ENCODE measurements at places on chromosomes 2 and 18. TPM values are rescaled to one million over a fixed set of nuclear protein-coding genes. Genes with fewer than 3 reads are reported as not detected.
A peak's percentile ranks its signal among the peaks of the same experiment; 100 is the strongest.

DNA sequence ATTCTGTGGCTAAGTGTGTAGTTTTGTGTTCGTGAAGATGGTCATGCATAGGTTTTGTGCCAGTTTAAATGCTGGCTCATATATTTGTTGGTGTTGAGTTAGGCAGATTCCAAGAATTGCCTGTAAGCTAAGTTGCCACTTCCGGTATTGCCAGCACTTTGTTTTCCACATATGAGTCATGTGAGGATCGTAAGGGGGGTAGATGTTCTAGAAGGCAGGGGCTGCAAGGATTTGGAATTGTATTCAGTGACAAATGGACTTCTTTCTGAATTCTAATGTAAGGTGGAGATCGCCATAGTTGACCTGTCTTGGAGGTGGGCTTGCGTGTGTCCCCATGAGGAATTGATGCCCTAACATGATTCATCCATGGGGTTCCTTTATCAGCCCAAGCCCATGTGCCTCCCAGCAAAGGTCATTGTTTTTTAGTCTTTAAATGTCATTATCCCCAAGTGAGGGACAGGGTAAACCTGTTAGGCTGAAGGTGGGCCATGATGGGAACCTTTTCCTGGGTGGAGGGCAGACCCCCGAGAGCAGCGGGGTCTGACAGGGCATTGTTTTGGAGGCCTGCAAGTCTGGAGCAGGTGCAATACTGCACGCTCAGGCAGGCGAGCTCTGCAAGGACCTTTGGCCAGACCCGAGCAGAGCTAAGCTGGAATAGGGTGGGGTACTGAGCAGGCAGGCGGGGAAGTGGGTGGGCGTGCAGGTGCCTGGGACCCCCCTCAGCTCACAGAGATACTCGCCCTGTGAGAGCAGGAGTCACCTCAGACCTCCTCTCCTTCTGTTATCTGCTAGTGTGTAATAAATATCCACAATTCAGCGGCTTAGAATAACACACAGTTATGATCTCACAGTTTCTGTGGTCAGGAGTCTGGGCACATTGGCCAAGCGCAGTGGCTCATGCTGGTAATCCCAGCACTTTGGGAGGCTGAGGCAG is 77.4 kb downstream of the LRRFIP1 start:
- no peak for DNase-seq

GRCh38 chr18:13570856-13571495 is 155.4 kb downstream of the FAM210A start:
- no peak for DNase-seq

- no peak for DNase-seq
Measured at GRCh38 chr18:68660354-68661183, 54.3 kb downstream of the TMX3 start.

DNA sequence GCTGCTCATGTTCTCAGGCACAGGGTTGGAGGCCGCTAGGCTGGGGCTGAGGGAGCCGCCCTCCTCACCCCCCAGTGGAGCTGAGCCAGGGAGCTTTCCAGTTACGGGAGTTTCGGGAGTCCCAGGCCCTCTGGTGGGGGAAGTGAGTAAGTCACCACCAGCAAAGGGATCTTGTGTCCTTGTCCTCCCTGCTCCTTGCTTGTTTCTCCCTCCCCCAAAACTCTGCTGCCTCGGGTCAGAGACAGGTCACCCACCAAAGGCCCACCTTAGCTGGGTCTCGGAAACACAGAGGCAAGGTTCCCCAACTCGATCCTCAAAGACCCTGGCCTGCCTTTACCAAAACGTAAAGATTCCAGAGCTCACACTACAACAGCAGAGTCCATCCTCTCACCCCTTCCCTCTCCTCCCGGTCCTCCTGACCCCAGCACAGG is 60.5 kb upstream of the POMC start:
- peak; percentile 64 for DNase-seq

- DNase-seq = no peak
Measured at GRCh38 chr2:46050489-46050888, 246.7 kb upstream of the EPAS1 start.

DNA sequence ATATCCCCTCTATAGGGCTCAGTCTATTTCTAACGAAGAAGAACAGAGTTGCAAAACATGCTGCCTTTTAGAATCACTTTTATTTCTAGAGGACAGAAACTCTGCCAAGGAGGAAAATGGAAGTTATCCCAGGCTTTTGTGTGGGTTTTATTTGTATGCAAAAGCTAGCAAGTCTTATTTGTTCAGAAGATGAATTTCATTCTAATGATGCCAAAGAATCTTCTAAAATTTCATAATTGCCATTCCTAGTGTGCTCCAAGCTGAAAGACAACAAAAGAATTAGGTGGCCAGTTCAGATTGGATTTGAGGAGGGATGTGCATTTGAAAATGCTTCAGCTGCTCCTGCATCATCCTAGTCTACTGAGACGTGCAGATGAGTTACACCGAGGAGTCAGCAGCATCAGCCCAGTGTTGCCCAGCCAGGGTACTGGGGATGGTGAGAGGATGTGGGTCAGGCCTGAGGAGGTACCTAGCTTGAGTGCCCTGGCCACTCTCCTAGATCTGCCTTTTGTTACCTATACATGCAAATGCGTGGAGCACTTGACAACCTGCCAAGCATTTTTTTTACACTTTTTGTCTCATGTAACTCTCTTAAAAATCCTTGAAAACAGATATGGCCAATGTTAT is 80.1 kb downstream of the KCNS3 start:
- no peak for DNase-seq

GRCh38 chr2:19114126-19114525 is 244.3 kb downstream of the OSR1 start:
- DNase-seq = no peak

GRCh38 chr18:72122103-72122502 is 422.0 kb downstream of the CBLN2 start:
- DNase-seq = no peak

- DNase-seq = no peak
Measured at GRCh38 chr2:190947711-190948251, 66.2 kb downstream of the STAT1 start.

- DNase-seq = no peak
Measured at GRCh38 chr2:15363142-15363541, 198.0 kb downstream of the NBAS start.

- DNase-seq = no peak
Measured at GRCh38 chr18:75790111-75790510, 362.6 kb upstream of the SMIM21 start.

GRCh38 chr2:191311-192190 is 72.3 kb downstream of the SH3YL1 start:
- no peak for DNase-seq

DNA sequence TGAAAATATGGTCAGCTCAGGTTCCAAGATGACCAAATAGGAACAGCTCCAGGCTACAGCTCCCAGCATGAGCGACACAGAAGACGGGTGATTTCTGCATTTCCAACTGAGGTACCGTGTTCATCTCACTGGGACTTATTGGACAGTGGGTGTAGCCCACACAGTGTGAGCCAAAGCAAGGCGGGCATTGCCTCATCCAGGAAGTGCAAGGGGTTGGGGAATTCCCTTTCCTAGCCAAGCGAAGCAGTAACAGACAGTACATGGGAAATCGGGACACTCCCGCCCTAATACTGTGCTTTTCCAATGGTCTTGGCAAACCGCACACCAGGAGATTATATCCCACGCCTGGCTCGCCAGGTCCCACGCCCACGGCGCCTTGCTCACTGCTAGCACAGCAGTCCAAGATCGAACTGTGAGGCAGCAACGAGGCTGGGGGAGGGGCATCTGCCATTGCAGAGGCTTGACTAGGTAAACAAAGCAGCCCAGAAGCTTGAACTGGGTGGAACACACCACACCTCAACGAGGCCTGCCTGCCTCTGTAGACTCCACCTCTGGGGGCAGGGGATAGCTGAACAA is 57.5 kb downstream of the WDPCP start:
- no peak for DNase-seq

DNA sequence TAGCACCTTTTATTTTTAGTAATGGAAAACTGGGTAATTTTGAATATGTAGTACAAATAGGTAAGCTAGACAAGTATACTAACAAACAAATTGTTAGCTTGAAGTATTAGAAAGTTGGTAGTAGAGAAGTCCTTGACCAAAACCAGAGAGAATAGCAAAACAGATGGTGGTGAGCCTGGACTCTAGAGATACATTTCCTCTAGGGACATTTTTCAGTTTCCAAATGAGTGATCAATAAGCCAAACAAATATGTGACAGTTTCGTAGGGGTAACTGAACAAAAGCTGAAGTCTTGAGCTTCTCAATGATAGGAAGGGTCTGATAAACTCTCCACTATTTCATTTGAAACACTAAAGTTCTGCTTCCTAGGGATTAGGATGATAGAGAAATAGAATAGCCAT is 692.0 kb upstream of the FAM98A start:
- no peak for DNase-seq

DNA sequence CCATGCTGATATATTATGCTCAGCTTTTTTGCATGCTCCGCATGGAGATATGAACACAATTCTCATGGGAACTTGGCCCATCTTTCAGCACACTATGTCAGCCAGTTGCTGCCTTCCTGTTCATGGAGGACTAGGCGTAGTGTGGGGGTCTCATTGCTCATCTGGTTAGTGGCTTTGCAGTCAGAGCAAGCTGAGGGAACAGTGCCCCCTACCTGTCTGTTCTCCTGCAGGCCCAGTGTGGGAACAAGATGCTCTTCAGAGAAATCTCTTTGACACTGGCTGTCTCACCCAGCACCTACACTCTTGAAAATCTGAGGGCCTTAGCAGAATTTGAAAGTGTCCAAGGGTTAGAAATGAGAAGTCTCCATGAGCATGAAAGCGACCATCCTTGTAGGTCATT is 47.1 kb downstream of the SPTBN1 start:
- no peak for DNase-seq

GRCh38 chr2:149225446-149225845 is 104.9 kb upstream of the LYPD6 start:
- DNase-seq = no peak

DNA sequence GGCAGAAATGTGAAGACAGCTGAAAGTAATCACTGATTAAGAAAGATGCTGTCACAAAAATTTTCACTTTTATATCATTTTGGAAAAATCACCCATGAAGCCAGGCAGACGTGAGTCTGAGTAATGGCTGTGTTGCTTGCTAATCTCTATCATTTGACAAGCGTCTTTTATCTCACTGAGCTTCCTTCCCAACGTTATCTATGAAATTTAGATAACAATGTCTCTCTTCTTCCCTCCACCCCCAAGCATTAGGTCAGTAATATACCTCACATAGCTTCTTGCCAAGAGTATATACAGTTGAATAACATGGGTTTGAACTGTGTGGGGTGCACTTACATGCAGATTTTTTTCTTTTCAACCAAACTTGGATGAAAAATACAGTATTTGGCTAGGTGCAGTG is 388.6 kb upstream of the NRXN1 start:
- no peak for DNase-seq

Gene PTH2R
- 11.1 TPM for total RNA-seq

Gene OSBPL6
- 21.8 TPM for total RNA-seq

Gene UGT1A10
- total RNA-seq = not detected

Gene STAT4
- 29.0 TPM for total RNA-seq

Gene AGXT
- not detected for total RNA-seq

Gene ASTL
- 0.45 TPM for total RNA-seq

Gene TXNDC9
- total RNA-seq = 24.8 TPM

Gene KCNG2
- total RNA-seq = 2.3 TPM
